Head of caudate nucleus (tissue), 42 donors: ENCODE measurements at places on chromosomes 4 and X.

DNA sequence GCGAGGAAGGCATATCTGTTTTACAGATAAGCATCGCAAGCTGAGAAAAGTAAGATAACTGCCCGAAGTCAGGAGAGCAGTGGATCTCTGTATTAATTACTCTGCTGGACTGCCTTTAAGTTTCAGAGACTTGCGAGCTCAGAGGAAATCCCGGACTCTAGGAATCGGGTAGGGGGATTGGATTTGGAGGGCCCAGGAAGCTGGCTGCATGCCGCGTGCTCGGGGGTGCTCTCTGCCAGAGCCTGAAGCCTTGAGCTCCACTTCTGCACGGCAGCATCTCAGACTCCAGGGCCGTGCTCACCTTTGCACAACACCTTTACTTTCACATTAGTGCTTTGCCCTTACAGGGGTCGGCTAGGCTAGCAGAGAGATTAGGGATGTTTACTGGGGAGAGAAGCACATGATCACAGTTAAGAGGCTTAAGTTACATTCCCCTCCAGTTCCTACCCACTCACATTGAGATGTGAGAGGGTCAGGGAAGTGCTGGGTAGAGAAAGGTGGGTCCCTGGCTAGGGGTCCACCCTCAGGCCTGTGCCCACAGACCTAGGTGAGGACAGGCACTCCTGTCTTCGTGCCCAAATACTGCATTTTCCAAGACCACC is 57.0 kb downstream of the TRIML1 start:
- no peak for DNase-seq

GRCh38 chrX:127621780-127622179 is 430.4 kb downstream of the ACTRT1 start:
- DNase-seq = no peak

DNA sequence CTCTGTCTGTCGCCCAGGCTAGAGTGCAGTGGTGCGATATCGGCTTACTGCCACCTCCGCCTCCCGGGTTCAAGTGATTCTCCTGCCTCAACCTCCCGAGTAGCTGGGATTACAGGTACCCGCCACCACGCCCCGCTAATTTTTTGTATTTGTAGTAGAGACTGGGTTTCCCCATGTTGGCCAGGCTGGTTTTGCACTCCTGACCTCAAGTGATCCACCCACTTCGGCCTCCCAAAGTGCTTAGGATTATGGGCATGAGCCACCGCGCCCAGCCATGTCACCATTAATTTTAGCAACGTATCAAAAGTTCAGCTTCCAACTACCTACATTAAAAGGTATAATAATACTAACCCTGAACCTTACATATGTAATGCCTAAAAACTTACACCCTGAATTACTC is 940 bp upstream of the UTP3 start:
- DNase-seq = no peak

DNA sequence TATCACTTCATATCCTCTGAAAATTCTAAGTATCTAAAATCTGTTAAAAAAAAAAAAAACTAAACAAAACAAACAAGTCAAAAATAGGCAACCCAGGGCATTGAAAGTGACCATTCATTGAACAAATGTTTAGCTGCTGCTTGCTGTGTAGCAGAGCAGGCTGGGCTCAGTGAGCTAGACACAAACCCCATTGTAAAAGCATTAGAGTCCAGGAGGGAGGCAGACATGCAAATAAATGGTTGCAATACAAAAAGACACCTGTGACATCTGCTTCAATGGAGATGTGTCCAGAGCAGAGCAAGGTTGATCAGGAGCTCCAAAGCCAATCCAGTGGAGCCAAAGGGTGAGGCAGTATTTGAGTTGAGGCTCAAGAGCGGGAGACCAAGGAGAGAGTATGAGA is 267.3 kb upstream of the GATB start:
- DNase-seq = no peak

- DNase-seq = no peak
Observed at GRCh38 chr4:25075129-25075528, 44.4 kb upstream of the LGI2 start.

GRCh38 chr4:84126061-84126787 is 372.9 kb downstream of the NKX6-1 start:
- DNase-seq = no peak

GRCh38 chr4:105273230-105273629 is 126.6 kb downstream of the TET2 start:
- DNase-seq = no peak

DNA sequence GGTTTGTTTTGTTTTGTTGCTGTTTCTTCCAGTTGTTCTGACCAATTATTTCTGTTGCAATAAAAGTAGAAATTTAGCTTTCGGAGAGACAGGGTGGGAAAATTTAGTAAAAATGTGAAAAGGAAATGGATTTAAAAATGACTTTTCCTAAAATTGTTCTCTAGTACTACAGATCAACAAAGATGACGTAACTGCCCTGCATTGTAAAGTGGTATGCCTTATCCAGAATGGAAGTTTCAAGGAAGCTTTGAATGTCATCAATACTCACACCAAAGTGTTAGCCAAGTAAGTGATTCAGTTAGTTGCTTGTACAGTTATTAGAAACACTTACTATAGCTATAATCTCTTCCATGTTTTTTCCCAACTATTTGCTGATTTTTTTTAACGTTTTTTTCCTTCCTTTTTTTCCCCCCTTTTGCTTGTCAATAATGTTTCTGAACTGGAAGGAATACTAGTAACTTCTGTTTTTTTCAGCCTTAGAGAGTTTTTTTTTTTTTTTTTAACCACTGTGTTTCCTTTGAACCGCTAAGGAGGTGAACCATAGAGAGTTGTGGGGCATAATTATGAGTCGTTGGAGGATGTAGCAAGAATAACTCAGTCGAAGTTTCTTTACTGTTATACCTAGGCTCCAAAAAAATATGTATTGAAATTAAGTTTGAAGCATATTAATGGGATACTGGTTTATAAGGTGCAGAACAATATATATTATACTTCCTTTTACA is 2.2 kb downstream of the SRP72 start:
- no peak for DNase-seq

GRCh38 chr4:1534095-1534872 is 128.0 kb upstream of the NKX1-1 start:
- DNase-seq = no peak

- DNase-seq = no peak
Observed at GRCh38 chr4:99356992-99357391, 4.4 kb upstream of the ADH1C start.

DNA sequence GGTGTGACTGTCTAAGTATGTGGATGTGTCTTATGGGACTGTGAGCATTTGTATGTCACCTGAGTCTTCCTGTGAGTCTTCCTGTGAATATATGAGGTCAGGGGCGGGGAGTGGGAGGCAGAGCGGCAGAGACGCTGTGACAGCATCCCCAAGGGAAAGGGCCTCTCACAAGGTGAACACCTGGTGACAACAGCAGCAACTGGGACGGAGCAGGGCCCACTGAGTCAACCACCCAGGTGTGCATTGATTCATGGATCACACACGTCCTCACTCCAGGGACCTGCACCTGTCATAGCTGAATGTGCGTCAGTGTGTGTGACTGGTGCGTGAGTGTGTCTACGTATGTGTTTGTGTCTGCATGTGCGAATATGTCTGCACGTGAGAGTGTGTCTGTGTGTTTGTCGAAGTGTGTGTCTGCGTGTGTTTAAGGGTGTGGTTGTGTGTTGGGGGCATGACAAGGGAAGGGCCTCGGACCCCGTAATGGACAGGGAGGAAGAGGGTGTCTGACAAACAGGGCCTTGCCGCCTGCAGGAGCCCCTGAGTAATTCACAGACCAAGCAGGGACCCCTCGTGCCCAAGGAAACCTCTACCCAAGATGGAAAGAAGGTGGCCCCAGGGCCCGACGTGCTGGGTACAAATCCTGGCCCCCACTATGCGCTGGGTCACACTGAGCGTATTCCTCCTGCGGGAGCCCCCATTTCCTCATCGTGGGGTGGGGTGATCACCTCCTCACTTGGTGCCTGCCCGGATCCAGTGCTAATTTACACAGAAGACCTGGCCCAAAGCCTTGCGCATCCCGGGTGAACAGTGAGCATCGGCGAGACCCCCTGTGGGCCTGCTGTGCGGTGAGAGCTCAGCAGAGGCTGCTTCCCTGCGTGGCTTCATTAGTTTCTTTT is 76.7 kb downstream of the ABLIM2 start:
- DNase-seq = peak; percentile 29

- no peak for DNase-seq
Observed at GRCh38 chrX:8048466-8048865, 121.3 kb upstream of the PNPLA4 start.

- no peak for DNase-seq
Observed at GRCh38 chr4:170305627-170306026, 215.9 kb upstream of the AADAT start.

DNA sequence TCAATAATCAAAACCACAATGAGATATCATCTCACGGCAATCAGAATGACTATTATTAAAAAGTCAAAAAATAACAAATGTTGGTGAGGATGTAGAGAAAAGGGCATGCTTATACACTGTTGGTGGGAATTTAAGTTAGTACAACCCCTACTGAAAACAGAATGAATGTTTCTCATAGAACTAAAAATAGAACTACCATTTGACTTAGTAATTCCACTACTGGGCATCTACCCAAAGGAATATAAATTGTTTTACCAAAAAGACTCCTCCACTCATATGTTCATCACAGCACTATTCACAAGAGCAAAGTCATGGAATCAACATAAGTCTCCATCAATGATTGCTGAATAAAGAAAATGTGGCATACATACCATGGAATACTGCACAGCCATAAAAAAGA is 278.1 kb upstream of the ARSJ start:
- no peak for DNase-seq

DNA sequence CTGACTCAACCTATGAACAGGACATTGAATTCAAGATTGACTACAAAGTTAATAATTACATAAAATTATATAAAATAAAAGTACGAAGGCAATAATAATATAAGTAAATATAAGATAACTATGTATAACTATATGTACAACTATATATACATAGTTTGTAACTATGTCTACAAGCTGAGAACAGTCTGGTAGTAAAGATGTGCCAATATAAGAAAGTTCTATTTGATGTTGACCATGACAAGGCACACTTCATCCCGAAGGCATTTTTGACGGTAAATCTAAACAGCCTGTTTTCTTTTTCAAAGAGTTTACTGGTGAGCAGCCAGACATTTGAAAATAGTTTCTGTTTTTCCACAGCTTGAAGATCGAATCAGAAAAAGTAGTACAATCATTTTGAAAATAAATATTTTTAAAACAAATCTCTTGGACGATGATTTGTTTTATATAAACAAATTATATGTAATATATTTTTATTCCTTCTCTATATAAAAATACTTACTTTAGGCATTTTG is 112.9 kb downstream of the CEP44 start:
- DNase-seq = no peak

DNA sequence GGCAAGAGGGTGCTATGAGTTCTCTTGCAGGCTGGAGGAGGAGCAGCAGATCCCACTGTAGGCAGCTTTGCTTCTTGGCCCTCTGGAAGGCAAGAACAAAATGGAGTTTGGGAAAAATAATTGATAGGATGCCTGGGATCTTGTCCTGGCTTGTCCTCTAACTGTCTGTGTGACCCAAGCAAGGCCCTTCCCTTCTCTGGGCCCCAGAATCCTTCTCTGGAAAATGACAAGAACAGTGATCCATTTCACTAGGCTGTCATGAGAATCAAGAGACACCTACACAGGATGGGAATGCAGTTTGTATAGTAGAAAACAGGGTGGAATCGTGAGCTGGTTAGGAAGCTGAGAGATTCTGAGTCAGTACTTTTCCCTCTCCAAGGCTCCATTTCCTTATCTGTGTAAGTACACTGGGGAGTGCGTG is 133.3 kb downstream of the PJA1 start:
- no peak for DNase-seq

DNA sequence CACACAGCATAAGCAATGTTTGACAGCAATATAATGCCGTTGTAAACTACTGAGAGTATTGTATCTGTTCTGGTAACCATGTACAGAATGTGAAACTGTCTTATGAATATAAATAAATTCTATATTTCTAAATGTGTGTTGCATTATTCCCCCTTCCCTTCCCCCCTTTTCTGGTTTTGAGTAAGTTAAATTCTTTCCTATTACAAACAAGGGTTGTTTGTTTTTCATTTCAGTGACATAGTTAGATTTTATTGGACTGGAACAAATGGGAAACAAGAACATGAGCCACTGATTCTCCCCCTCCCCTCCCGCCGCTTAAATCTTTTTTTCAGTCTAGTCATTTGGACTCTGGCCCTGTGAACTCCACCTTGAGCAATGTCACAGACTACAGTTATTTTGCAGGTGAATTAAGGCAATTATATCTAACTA is 69.8 kb downstream of the GPAT3 start:
- no peak for DNase-seq

DNA sequence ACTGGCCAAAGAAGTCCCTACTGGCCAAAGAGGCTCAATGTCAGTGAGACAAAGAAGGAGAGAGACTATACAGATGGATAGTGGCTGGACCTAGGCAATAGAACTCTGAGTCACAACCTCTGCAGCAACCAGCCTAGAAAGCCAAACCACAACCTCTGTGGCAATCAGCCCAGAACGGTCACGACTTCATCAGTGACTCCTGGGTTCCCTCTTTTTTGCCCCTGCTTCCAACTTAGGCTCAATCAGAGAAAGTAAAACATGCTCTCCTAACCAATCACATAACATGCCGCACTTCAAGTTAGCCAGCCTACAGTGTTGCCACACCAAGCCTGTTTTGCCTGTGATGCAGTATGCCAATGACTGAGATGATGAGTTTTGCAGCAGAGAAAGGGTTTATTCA is 203.4 kb downstream of the ANAPC10 start:
- DNase-seq = no peak

DNA sequence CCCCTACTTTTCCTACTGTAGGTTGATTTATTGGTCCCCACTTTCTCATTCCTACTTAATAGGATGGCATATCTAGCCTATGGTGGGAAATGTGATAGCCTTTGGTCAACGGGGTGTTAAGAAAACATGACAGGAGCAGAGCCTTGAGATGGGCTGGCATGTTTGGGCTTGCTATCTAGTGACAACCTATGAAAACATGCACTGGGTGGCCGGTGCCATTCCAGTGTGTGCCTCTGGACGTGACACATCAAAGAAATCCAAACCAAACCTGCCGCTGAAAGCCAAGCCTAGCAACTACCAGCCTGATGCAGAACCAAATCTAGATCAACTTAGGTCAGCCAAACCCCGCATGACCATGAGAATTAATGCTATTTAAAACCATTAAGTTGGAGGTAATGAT is 317.6 kb downstream of the DMD start:
- no peak for DNase-seq

DNA sequence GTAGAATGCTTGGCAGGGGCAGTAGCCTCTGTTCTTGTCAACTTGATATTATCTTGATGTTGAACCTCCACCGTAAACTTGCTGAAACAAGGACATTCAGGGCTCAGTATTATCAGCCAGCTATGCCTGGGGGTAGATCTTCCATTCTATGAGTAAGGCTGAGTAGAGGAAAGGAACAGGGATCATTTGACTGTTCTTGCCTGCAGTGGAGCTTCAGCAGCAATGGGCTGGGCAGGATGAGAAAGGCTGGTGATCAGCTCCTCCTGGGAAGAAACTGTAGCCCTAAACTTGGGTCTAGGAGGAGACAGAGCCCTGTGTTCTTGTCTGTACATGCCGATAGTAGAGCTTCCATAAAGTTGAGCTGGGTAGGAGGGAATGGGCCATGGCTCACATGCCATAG is 127.2 kb downstream of the CCSER1 start:
- DNase-seq = no peak

- DNase-seq = no peak
Observed at GRCh38 chr4:26226629-26227376, 94.0 kb upstream of the RBPJ start.

- no peak for DNase-seq
Observed at GRCh38 chr4:78606530-78607095, 55.0 kb downstream of the ANXA3 start.
